ENCODE measurements at places on chromosomes 11 and 22. TPM values are rescaled to one million over a fixed set of nuclear protein-coding genes. Genes with fewer than 3 reads are reported as not detected.

HEPHL1 gene
- not detected for total RNA-seq

JAML gene
- total RNA-seq, result 11.0 TPM

GAL3ST1 gene
- total RNA-seq, result 24.8 TPM

HORMAD2 gene
- not detected for total RNA-seq

TSPAN32 gene
- total RNA-seq, result not detected

DGCR6 gene
- total RNA-seq, result not detected

BLID gene
- total RNA-seq, result 3.1 TPM

PIH1D2 gene
- total RNA-seq, result not detected

MIAT gene
- 5.1 TPM for total RNA-seq

DNA sequence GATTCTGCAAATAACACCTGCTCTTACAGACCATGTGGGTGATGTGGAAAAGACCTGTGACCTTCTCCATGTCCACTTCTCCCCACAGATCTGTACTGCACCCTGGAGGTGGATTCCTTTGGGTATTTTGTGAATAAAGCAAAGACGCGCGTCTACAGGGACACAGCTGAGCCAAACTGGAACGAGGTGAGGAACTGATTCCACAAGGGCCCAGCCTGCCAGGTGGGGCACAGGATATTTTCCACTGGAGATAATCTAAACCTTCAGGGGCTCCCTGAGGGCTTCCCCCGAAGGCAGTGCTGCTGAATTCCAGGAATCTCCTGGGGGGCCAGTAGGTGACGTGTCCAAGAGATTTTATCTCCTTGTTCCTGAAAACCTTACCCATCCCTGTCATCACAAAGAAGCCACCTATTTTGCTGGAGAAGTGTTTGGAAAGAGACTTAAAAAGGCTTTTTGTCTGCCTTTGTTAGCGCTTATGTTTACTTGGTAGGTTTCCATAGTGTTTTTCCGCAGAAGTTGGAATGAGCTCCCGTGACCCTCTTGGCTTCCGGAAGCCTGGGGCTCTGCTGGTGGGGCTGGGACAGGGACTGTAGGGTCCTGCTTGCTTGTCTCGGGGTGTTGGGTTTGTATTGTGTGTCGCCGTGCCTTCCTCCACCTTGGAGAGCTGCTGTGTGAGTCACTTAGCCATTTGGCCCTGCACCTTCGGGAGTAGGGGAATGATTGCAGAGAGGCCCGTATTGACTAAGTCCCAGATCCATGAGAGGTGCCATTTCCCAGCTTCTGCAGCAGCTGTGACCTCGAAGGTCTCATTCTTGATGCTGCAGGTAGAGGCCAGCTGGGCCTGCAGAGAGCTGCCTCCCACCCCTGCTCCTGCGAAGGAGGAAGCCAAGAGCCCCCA lies 112.4 kb downstream of the BCR start:
- H3K27ac ChIP-seq, result no peak overlapping the region
- peaks cover 99% of the 10 kb centered on the region for H3K36me3 ChIP-seq
- DNase-seq, result no peak
- no peaks in the 10 kb centered on the region for H3K27me3 ChIP-seq

DNA sequence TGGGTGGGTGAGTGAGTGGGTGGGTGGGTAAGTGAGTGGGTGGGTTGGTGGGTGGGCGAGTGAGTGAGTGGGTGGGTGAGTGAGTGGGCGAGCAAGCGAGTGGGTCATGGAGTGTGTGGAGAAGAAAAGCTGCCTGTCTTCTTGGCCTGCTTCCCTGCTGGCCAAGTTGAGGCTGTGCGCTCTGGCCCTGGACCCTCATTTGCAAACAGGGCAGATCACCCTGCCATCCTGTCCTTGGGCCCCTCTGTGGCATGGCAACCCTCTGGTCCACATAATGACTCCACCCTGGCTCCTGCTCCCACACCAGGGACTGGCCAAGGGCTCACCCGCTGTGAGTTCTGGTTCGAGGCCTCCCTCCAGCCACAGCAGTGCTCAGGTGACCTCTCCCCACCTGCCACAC lies 35.1 kb downstream of the CAPN1 start:
- peaks cover 4% of the 10 kb centered on the region for H3K36me3 ChIP-seq
- H3K27ac ChIP-seq, result no peak overlapping the region
- H3K27me3 ChIP-seq, result no peaks in the 10 kb centered on the region
- DNase-seq, result no peak
- no peak overlapping the region for H3K4me3 ChIP-seq

DNA sequence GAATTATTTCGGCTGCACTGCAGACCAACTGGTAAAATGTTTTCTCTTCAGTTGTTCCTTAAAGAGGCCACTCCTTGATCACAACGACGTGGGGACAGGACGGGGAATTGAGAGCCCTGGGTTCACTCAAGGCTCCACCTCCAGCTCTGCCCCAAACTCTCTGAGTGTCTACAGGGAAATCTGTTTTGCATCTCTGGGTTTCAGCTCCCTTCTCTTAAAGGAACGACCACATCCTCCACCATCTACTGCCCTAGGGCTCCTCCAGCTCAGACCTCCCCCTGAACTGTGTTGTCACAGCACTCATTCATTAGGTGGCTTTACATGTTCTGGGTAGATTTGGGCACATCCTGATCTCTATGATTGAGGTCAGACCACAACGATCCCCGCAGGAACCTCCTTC lies 5.1 kb upstream of the PPFIA1 start:
- H3K4me1 ChIP-seq, result peaks cover 7% of the 10 kb centered on the region
- no peak overlapping the region for H3K27ac ChIP-seq
- H3K4me3 ChIP-seq, result no peak overlapping the region
- no peaks in the 10 kb centered on the region for H3K27me3 ChIP-seq

DNA sequence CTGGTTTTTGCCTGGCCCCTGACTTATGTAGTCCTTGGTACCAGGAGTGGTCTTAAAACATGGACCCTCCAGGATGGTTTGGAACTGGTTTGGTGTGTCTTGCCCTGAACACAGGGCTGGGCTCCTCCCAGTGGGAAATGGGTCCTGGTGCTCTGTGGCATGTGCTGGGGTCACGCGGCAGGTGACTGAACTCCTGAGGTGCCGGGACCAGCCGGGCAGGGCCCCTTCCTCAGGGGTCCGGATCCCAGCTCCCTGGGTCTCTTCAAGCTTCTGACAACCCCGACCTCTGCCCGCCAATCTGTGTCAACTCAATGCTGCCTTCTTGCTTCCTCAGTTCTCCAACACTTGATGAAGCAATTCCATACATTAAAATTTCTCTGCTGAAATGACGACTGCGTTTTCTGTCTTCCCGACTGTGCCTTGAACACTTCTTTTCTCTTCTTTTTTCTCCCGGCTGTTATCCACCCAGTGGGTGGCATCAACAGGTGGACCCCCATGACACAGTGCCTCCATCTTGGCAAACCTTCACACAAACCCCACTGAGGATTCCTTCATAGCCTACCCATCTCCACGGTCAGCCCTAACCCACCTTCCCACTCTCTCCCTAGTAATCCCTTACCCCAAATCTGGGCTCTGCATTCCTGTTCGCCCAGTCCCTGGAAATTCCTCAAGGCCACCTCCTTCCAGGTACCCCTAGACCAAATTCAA lies 4.4 kb downstream of the IFT27 start:
- DNase-seq, result no peak
- peaks cover 13% of the 10 kb centered on the region for H3K4me1 ChIP-seq
- no peak overlapping the region for H3K4me3 ChIP-seq
- H3K36me3 ChIP-seq, result no peaks in the 10 kb centered on the region

DNA sequence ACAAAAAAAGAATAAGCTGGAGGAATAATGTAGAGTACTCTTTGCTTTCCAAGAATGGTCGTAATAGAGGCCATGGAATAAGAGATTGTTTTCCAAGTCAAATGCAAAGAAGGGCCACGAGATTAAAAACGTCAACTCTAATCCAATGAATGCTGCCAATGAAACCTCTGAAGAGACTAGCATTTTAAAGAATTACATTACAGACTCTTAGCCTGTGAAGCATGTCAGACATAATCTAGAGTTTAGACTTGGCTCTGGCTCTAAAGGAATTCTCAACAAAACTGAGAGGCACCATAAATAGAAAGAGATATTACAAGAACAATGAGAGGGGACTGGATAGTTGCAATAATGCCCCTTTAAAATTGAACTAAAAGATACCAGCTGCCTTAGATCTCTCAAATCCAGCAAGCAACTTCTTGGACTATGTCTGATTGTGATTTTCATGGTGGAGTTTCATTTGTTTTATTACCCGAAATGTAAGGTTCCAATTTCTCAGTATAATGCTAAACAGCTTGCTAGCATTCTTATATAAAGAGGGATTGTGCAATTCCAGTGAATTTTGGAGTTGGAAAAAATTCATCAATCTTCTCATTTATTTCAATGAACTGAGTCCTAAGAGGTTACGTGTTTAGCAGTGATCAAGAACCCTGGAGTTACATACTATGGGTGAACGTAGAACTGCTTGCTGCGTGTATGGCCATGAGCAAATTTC lies 5.6 kb downstream of the ETS1 start:
- H3K4me3 ChIP-seq, result no peak overlapping the region
- no peak overlapping the region for H3K27ac ChIP-seq
- H3K27me3 ChIP-seq, result peaks cover 29% of the 10 kb centered on the region

DNA sequence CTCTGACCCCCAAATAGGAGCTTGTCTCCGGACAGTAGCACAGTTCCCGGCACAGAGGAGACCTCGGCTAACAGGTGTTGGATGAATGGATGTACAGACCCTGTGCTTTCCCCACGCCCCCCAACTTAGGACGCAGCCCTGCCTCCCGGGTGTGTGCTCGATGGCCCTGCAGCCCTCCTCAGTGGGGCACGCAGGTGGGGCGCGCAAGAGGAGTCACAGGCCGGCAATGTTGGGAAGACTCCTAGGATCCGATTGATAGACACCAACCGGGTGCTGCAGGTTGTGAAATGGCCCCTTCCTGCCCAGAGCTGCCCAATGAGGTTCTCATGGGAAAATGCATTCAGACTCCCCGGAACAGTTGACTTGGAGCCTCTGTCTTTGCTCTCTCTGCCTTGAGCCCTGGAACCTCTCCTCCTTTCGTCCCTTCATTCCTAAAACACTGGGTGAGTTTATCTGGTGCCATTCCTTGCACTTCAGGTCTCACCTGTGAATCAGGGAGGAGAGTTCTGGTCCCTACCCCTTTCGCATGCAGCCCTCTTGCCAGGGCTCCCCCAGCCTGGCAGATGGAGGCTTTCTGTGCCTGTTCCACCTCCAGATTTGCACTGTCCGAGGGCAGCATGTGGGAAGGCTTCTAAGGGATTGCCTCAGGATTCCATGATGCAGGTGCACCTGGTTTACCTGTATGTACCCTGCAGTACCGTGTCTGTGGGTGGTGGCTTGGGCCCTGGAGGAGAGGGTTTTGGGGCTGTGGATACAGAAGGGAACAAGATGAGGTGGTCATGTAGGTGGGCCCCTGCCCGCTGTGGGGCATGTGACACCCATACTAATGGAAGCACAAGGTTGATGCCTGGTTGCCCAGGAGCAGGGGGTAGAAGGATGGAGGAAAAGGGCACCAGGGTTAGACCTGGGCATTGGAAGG lies 1.2 kb downstream of the MICALL1 start:
- H3K27me3 ChIP-seq, result no peaks in the 10 kb centered on the region
- no peak for DNase-seq

DNA sequence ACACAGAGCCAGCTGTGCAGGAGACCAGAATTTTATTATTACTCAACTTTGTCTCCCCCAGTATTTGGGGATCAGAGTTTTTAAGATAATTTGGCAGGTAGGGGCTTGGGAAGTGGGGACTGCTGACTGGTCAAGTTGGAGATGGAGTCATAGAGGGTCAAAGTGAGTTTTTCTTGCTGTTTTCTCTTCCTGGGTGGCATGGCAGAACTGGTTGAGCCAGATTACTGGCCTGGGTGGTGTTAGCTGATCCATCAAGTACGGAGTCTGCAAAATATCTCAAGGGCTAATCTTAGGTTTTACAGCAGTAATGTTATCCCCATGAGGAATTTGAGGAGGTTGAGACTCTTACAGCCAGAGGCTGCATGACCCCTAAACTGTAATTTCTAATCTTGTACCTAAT lies 153.5 kb downstream of the OR4C45 start:
- no peak for DNase-seq
- no peak overlapping the region for H3K4me3 ChIP-seq
- no peaks in the 10 kb centered on the region for H3K27me3 ChIP-seq

DNA sequence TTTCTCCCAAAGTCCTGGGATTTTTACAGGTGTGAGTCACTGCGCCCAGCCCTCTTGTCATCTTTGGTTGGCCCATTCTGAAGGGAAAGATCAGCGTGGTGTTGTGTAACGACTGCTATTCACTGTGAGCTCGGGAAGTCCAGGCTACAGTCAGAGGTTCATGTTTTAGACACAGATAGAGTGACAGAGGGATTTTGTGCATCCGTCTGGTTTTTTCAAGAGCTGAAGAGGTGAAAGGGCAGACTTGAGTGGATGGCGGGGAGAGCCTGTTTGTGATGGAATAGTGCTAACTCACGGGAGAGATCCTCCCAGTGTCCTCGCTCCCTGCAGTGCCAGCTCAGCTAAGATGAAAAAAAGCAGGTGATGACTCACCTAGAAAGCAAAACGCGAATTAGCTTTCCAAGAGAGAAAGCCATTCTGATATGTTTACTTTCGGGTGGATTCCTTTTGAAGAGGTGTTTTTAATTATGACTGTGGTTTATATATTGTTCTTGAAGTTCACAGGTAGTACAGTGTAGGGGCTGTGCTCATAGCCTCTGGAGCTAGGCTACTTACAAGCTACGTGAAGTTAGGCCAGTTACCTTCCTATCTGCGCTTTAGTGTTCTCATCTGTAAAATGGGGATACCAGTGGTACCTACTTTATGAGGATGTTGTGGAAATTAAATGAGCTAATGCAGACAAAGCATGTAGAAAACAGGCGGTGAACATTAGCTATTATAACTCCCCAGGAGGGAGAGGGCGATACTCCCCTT lies 67.2 kb downstream of the C11orf91 start:
- no peaks in the 10 kb centered on the region for H3K4me1 ChIP-seq
- no peaks in the 10 kb centered on the region for H3K36me3 ChIP-seq
- DNase-seq, result no peak
- H3K27me3 ChIP-seq, result no peaks in the 10 kb centered on the region
- H3K27ac ChIP-seq, result no peak overlapping the region

DNA sequence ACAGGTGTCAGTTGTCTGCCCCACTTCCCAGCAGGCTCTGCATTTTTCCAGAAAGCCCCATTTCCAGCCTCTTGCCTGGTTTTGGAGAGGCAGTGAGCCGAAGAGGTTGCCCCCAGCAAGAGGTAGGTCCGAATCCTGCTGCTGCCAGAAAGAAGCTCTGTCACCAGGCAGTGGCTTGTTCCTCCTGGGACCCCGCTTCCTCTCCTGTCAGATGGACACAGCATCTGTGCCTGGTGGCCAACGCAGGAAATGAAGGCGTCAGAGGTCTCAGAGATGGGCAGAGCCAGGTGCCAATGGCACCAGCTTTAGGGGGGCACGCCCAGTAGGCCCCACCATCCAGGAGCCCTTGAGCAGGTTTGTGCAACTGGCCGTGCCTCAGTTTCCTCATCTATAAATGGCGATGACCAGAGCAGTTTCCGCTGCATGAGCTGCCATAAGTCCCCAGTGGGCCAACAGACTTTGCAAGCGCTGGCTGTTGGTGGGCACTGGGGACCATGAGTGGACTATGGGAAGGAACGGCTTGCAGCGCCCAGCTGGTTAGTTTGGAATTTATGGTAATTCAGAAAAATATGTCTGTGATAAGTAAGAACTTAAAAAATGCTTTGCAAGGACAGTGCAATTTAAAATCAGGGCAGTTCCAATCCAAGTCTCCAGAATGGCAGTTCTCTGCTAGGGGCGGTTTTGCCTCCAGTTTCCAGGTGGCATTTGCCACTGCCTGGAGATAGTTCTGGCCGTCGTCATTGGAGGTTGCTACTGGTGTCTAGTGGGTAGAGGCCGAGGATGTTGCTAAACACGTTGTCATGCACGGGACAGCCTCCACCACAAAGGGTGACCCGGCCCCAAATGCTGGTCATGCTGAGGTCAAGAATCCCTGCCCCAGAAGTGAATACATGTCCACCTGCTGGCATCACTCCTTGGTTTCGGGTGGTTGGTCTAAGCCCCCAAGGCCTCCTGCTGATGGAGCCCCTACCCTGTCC lies 2.3 kb upstream of the OSBPL5 start:
- H3K4me1 ChIP-seq, result peaks cover 38% of the 10 kb centered on the region
- no peak overlapping the region for H3K4me3 ChIP-seq
- DNase-seq, result no peak
- no peak overlapping the region for H3K27ac ChIP-seq
- no peaks in the 10 kb centered on the region for H3K36me3 ChIP-seq
- H3K27me3 ChIP-seq, result peaks cover 7% of the 10 kb centered on the region
